ENCODE measurements at places on chromosomes 11 and 22.

DNA sequence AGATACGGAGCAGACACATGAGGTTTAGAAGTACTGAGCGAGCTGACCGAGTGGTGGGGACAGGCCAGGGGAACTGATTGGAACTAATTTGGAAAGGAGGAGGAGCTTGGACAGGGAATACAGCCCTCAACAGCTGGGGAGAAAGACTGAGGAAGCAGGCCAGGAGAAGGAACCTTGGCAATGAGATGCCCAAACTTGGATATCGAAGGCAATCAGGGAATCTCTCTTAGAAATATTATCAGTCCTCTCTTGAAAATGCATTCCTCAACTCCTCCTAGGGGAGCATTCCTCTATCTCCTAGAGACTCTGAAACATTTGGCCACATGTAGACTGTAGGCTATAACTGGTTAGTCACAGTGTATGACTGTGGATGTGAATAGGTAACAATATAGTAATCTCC is 284.6 kb downstream of the GUCY1A2 start:
- no peak for DNase-seq

DNA sequence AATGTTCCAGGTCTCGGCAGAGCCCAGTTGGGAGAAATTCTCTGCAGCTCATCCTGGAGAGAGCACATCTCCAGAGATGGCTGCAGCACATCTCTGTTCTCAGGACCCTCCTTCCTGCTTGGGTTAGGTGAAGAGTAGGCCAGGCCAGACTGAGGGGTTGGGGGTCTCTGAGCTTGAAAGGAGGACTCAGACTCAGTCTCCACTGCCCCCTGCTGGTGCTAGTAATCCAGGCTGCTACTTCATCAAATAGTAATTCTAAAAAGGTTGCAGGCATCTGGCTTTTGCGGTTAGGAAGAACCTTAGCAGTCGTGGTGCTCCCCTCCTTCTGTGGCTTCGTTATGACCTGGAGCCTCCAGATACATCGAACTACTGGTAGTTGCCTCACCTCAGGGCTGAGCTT is 9.7 kb downstream of the TUB start:
- DNase-seq = no peak

GRCh38 chr22:22706253-22706915 is 62.0 kb downstream of the GGTLC2 start:
- DNase-seq = no peak

DNA sequence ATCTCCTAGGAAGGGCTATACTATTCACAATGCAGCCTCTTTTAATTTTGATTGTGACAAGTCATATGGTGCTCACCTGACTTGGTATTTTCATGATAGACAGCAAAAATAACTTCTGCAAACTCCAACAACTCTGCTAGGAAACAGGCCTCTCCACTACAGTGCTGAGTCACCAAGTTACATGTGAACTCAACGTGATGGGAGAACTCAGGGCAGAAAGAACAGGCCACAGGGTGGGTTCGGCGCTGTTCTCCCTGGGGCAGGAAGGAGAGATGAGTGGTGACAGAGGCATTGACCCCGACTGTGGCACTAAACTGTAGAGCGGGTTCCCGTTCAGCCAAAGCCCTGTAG is 76.6 kb upstream of the UCP3 start:
- DNase-seq = no peak

DNA sequence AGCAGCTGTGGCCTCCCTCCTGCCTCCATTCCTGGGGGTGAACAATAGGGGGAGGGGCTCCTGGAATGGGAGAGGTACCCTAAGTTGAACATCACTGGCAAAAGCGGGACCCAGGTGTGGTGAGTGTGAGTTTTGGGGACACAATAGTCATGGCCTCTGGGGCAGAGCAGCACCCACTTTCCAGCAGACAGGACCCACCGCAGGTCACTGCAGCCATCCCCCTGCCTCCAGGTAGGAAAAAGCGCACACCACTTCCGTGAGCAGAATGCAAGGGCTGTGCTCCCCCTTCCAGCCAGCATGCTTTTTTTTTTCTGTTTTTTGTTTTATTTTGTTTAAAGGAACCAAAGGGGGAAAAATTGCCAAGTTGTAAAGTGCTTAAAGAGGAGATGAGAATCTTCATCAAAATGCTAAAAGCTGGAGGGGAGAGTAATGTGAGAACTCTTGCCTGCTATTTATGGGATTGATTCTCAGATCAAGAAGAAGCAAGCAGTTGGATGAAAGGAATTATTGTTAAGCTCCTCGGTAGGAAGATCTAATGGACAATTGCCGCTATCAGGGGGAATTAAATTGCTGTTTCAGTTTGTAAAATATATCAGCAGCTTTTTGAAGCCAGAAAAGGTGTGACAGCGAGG is 152.9 kb downstream of the FEZ1 start:
- DNase-seq = no peak

Measured in effector CD4-positive, alpha-beta T cell (primary cell).